ENCODE measurements at places on chromosomes 5 and 9. TPM values are rescaled to one million over a fixed set of nuclear protein-coding genes. Genes with fewer than 3 reads are reported as not detected.

GADD45G gene
- 13.3 TPM for total RNA-seq

OTULINL gene
- total RNA-seq, result 3.4 TPM

BTNL8 gene
- total RNA-seq, result not detected

GRCh38 chr5:138698713-138699112 lies 54.5 kb upstream of the CTNNA1 start:
- no peaks in the 10 kb centered on the region for H3K36me3 ChIP-seq
- no peak overlapping the region for H3K4me3 ChIP-seq
- H3K27ac ChIP-seq, result peak overlapping the region; percentile 73
- no peaks in the 10 kb centered on the region for H3K27me3 ChIP-seq
- no peak for DNase-seq
- peaks cover 8% of the 10 kb centered on the region for H3K4me1 ChIP-seq

GRCh38 chr5:171450423-171451331 lies 31.2 kb downstream of the FGF18 start:
- peaks cover 7% of the 10 kb centered on the region for H3K27me3 ChIP-seq
- H3K4me1 ChIP-seq, result peaks cover 26% of the 10 kb centered on the region
- DNase-seq, result peak; percentile 30

DNA sequence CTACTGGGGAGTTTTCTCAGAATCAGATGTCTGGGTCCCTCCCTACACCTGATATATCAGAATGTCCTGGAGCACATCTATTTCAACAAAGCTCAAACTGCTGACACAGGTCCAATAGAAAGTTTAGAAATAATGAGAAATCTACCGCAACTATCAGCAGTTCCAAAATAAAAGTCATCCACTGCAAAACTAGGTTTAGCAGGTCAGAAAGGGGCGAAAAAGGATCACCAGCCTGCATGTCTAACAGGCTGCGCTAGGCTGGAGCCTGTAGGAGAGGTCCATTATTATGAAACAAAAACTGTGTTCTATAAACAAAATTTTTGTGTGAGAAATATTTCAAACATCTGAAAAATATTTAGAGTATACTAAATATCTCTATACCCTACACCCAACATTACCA lies 84.1 kb upstream of the RNF38 start:
- H3K27me3 ChIP-seq, result no peaks in the 10 kb centered on the region
- no peak overlapping the region for H3K27ac ChIP-seq

GRCh38 chr9:90783552-90783951 lies 18.1 kb upstream of the SYK start:
- H3K27me3 ChIP-seq, result no peaks in the 10 kb centered on the region
- H3K4me1 ChIP-seq, result peaks cover 13% of the 10 kb centered on the region
- no peak overlapping the region for H3K27ac ChIP-seq

DNA sequence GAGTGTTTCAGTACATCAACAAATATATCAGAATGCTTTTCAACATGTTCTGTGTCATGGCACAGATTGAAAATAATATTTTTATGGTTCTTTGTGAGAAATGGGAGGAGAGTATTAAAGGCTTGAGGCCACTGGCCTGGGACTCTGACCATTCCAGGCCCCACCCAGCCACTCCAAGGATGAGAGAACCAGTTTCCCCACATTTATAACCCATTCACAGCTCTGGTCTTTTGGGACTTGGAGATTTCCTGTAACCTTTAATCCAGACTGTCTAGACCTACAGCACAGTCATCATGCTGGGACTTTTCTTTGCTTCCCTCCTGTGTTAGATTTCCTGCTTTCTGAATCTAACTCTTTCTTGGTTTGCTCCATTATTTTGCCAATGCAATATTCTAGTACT lies 389.6 kb downstream of the KIAA0825 start:
- H3K27me3 ChIP-seq, result no peaks in the 10 kb centered on the region
- no peaks in the 10 kb centered on the region for H3K4me1 ChIP-seq
- H3K4me3 ChIP-seq, result no peak overlapping the region
- H3K36me3 ChIP-seq, result peaks cover 2% of the 10 kb centered on the region
- H3K27ac ChIP-seq, result no peak overlapping the region

GRCh38 chr9:18588002-18588401 lies 114.0 kb downstream of the ADAMTSL1 start:
- no peak overlapping the region for H3K27ac ChIP-seq
- H3K4me3 ChIP-seq, result no peak overlapping the region
- peaks cover 3% of the 10 kb centered on the region for H3K36me3 ChIP-seq
- no peak for DNase-seq
- no peaks in the 10 kb centered on the region for H3K27me3 ChIP-seq

- no peak for DNase-seq
- H3K4me3 ChIP-seq, result no peak overlapping the region
- no peaks in the 10 kb centered on the region for H3K4me1 ChIP-seq
- H3K27me3 ChIP-seq, result no peaks in the 10 kb centered on the region
These were observed 31.2 kb upstream of the PRR16 start for GRCh38 chr5:120432861-120433260.

DNA sequence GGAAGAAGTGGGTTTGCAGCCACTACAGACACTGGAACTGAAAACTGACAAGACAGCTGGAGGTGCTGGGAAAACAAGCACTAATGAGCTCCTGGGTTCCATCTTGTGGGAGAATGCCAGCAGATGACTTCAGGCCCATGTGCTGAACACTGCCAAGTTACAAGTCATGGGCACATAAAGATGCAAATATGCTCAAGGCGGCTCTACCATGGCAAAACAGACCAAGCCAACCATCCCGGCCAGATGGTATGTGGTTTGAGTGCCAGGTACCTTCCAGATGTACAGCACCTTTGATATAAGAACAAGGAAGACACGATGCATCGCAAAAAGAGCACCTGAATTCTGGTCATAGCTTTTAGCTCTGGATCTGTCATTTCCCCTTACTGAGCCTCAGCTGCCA lies 19.9 kb downstream of the TNFSF8 start:
- H3K4me1 ChIP-seq, result no peaks in the 10 kb centered on the region
- DNase-seq, result no peak
- no peaks in the 10 kb centered on the region for H3K36me3 ChIP-seq
- H3K27ac ChIP-seq, result no peak overlapping the region

GRCh38 chr5:29963956-29964355 lies 1229.5 kb upstream of the CDH6 start:
- no peak for DNase-seq
- H3K4me3 ChIP-seq, result no peak overlapping the region
- H3K36me3 ChIP-seq, result no peaks in the 10 kb centered on the region
- H3K4me1 ChIP-seq, result no peaks in the 10 kb centered on the region
- H3K27me3 ChIP-seq, result peaks cover 34% of the 10 kb centered on the region

- no peaks in the 10 kb centered on the region for H3K27me3 ChIP-seq
- no peak for DNase-seq
- H3K36me3 ChIP-seq, result peaks cover 13% of the 10 kb centered on the region
- peaks cover 17% of the 10 kb centered on the region for H3K4me1 ChIP-seq
- no peak overlapping the region for H3K27ac ChIP-seq
These were observed 782.4 kb upstream of the ZNF608 start for GRCh38 chr5:125528881-125529280.

Data from neural crest cell (in vitro differentiated cells).